ENCODE measurements at places on chromosomes 16 and 17.

GRCh38 chr17:61799812-61800484 lies 63.4 kb downstream of the BRIP1 start:
- DNase-seq: no peak

- no peak for DNase-seq
Measured at GRCh38 chr17:31509805-31510177, 118.3 kb downstream of the RAB11FIP4 start.

DNA sequence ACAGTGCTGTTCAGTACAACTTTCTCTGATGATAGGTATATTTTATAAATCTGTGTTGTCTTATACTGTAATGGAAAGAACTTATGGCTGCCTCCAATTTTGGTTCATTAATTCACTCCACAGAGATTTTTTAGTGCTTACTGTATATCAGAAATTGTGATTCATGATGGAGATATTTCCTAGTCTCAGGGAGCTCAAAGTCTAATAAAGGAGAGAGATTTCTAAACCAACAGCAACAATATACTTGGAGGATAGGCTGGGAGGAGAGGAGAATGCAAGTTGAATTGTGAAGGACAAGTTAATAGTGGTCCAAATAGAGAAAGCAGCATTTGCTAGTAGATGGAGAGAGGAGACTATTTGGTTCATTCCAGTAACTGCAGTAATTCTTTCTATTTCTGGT lies 63.5 kb downstream of the TANC2 start:
- DNase-seq: no peak

DNA sequence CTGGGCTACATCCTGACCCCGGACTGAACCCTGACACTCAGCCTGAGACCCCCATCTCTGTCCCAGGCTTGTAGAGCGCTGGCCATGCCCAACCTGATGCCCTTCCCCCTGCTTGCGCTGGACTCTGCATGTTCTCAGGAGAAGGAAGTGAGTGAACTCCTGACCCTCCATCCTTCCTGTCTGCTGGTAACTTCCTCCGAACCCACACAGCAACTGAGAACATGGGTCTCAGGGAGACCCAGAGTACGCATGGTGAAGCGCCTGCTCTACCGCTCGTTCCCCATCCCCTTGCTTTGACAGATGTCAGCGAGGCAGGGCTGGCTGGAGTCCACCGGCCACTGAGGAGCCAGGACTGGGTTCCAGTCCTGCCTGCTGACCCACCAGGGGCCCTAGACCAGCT lies 6.1 kb downstream of the CAMKK1 start:
- DNase-seq: no peak

DNA sequence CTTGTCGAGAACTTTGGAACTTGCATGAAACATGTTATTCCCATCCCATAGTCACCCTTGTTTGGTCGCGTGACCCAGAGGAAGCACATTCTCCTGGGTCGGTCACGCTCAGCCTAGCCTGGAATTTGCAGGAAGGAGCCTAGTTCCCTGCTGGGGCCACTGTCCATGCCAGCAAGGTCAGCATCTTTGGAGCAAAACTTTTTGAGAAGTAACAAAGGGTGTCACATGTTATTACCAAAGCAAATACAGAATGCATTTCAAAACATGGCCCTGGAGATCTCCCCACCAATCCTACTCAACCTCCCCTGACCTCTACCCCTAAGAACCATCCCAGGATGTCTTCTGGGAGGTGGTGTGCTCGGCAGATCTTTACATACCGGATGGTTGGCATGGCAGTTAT lies 26.2 kb upstream of the IRF8 start:
- DNase-seq: no peak

DNA sequence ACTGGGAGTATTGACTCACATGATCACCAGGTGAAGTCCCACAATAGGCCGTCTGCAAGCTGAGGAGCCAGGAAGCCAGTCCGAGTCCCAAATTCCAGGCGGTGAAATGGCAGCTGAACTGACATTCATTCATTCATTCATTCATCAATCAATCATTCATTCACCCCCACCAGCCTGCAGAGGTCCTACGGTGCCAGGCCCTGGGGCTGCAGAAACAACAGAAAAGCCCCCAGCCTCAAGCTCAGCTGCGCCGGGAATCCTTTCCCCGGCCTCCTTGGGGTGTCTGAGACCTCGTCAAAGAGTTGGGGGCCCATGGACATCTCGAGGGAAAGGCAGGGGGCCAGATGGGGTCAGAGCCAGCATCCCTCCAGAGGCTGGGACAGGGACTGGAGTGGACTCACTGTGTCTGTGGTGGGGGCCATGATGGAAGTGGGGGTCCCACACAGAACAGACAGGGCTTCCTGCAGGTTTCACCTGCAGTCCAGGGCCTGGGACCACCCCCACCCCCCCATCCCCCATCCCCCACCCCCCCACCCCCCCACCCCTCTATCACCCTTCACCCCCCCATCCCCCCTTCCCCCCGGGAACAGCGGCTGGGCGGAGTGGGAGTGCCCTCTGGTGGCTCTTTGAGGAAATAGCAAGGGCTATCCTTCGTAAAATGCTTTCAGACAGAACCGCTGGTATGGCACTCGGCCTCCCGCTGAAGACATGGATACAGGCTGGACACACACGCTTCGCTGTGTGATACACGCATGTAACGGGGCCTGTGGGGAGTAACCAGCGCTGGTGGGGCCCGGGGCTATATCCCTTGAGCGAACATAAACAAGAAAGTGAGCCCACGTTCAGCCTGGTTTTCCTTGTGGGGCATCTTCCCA lies 8.5 kb upstream of the ZC3H18 start:
- DNase-seq: no peak

DNA sequence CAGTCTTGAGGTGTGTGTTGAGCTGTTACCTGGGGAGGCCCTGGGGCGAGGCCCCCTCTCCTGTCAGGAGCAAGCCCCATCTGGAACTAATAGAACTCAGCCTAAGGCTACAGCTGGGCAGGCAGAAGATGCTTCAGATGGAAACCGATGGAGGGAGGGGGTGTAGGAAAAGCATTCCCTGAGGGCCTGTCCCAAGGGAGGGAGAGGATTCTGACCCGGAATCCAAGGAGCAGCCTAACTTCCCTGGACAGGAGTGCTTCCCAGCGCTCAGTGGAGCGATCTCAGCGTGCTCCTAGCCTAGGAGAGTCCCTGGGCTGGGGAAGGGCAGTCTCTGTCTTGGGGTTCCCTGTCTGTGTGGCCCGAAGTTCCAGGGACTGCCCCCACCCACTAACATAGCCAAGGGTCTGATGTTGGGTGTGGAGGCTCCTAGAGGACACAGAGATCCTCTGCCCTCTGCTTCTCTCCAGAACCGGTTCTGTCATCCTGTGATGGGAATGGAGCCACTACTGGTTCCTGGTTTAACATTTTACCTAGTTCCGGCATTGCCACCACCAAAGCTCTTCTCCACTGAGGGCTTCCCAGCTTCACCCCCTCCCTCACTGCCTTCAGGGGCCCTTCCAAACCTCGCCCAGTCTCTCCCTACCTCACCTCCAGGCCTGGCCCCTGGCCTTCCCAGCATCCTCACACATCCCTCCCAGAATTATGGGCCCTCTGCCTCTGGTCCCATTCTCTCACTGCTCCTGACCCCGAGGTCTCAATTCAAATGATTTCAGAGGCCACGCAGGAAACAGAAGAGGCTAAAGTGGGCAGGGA lies 58.7 kb downstream of the RTN4RL1 start:
- DNase-seq: no peak

DNA sequence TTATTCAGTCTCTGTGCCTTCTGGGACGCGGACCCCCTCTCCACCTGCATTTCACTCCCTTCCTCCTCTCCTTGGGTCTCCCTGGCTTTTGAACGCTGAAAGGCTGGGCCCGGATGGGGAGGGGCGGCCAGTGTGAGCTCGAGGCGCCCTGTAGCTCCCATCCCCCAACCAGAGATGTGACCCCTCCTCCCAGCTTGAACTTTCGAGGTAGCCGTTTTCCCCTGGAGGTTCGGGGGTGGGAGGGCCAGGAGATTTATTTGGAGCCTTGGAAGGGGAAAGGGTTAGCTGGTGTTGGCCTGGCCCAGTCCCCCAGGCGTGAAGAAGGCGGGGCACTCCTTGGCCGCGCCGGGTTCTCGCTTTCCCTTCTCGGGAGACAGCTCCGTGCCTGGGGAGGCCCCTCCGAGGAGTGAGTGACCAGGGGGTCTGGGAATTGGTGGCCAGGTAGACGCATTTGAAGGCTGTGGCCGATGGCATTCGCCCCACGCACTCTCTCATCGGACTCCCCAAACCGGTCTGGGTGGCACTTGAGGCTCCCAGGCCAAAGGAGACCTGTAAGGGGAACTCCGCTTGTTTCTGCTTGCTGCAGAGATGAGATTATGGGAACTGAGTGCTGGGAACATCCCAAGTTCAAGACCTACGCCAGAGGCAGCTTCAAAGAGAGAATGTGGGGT lies 942 bp downstream of the LDAF1 start:
- DNase-seq: no peak

- no peak for DNase-seq
Measured at GRCh38 chr16:88591577-88592021, 21.4 kb downstream of the ZC3H18 start.

DNA sequence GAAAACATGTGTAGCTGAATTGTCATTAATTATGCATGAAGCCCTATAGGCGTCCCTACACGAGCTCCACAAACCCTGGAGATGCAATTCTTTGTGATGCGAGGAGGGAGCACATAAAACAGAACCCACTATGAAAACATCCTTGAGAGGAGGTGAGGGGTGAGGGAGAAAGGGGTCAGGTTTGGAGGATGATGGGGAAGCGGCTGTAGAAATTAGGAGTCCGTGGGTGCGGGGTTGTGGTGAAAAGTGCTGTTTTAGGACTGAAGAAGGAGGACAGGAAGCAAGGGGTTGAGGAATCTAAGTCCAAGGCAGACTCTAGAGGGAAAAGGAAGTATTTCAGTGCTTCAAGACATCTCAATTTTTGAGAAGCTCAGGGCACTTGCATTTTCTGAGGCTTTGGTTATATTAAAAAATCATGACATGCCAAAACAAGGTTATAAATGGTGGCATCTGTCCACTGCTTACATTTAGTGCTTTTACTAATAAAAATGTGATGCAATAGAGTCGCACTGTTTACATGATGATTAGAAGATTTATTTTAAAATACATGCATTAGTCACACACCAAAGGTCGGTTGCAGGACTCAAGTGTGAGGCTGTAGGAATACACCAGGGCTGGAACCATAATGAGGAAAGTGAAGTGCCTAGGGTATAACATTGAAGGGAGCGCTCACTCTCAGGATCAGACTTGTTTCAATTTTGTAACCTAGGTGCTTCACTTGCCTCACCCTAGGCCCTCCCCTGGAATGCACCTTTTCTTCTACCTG lies 379.5 kb downstream of the HS3ST4 start:
- DNase-seq: no peak

- no peak for DNase-seq
Measured at GRCh38 chr16:83574388-83574787, 233.4 kb upstream of the HSBP1 start.

- DNase-seq: no peak
Measured at GRCh38 chr17:67879662-67880061, 54.4 kb downstream of the BPTF start.

DNA sequence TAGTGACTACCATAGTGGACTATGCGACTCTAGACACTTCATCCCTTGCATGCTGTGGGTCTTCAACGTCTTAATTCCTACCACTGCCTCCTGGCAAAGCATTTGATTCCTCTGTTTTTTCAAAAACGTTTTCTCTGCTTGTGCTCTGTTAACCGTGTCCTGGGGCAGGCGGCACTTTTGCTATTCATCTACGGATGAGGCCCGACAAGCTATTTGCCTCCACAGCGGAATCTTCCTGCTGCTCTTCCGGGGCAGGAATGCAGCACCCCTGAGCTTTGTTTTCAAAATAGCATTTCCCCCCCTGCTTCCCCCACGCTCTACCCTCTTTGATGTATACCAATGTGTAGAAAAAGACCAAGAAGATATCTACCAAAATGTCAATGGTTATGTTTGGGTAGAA lies 39.8 kb upstream of the METTL16 start:
- no peak for DNase-seq

GRCh38 chr17:82287013-82287867 lies 13.7 kb upstream of the CSNK1D start:
- DNase-seq: no peak

DNA sequence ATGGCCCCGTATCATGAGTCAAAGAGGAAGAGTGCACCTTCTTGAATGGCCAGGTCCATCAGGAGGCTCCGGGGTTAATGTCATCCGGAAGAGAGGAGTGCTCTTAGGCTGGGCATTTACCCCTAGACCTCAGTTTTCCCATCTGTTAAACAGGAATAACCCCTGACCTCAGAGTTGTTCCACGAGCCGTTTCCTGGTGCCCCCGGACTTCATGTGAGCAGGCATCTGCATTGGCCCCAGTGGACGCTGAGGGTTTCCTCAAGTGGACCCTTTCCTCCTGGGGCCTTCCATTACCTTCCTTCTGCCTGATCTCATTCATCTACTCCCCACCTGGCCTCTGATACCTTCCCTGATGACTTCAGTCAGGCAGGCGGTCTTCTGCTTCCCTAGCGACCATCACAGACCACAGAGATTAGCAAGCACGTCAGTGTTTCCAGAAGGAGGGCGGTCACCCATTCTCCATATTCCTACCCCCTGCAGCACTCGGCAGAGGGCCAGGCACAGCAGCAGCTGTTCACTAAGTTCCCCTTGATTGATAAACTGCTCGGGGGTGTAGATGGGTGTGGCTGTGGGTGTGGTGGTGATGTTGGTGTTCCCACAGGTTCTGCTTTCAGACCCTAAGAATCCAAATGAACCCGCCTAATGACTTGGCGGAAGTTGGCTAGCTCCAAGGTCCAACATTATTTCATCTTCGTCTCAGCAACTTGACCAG lies 346.6 kb upstream of the TNRC6C start:
- DNase-seq: no peak

GRCh38 chr16:24834459-24835335 lies 11.1 kb upstream of the SLC5A11 start:
- peak; percentile 10 for DNase-seq

GRCh38 chr16:15556130-15556529 lies 86.8 kb downstream of the MARF1 start:
- no peak for DNase-seq

- no peak for DNase-seq
Measured at GRCh38 chr16:11327277-11328171, 17.7 kb upstream of the RMI2 start.

DNA sequence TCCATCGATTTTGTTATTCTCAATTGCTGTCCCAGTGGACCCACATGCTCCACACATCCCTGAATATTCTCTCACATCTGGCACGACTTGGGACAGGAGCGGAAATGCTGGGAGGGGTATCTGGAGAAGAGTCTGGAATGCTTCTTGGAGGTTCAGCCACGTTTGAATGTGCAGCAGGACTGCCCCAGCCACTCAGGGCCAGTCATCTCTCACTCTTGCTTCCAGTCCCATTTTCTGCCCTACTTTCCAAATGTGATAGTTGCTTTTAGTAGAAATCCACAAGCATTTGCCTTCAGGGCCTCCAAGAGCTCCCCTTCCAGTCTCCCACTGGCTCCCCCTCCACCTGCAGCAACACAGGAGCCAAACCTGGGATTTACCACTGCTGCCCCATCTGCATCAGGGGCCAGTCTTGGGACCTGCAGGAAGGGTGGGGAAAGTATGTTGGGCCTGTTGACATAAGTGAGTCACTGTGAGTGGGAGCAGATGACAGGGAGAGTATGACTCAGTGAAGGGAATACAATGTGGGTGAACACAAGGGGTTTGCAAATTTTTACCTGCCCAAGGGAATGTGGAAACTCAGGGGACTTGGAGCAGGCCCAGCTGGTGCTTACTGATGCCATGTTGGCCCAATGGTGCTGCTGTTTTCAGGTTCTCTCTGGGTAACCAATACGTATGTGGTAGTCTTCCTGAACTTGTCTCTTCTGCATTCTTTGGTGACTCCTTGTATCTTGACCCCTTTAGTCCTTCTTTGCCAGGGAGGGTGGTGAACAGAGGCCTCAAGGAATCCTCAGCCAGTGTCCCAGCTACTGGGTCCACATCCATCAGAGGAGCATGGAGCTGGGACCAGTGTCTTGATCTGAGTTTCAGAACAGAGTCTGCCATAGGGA lies 78.8 kb upstream of the CRHR1 start:
- no peak for DNase-seq

GRCh38 chr17:28018439-28019070 lies 23.9 kb upstream of the NLK start:
- DNase-seq: no peak

Data from SK-N-MC (cell line).